ENCODE measurements at places on chromosomes 5 and 9.

GRCh38 chr5:164377746-164378145 is 872.3 kb downstream of the MAT2B start:
- DNase-seq, result no peak

- DNase-seq, result no peak
Measured at GRCh38 chr9:13939701-13940490, 374.0 kb downstream of the NFIB start.

- no peak for DNase-seq
Measured at GRCh38 chr5:180495292-180495691, 1.1 kb downstream of the CNOT6 start.

- DNase-seq, result no peak
Measured at GRCh38 chr5:141602606-141603005, 16.2 kb downstream of the DIAPH1 start.

DNA sequence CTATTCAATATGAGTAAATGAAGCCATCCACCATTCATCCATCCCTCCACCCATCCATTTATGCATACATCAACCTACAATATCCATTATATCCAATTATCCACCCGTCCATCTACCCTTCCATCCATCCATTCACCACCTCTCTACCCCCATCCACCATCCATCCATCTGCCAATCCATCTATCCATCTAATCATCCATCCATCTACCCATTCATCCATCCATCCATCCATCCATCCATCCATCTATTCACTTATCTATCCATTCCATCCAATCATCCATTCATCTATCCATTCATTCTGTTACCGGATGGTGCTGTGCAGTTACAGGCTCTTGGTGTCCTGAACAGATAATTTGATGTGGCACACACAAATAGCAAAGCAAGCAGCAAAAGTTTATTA is 10.7 kb downstream of the PAEP start:
- no peak for DNase-seq

DNA sequence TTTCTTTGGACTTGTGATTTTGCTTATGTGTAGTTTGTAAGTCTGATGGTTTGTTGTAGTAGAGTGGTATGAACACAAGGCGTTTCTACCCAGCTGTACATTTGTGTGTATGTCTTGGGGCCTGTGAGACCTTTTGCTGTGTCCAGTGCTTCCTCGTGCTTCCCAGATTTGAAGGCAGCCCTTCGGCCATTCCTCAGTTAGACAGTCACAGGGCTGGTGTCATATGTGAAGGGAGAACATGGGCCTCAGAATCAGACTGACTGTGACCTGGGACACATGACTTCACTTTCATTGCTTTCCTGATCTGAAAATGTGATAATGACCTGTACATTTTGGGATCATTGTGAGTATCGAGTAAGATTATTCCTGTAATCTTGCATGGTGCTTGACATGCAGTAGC is 140.0 kb downstream of the TRIO start:
- no peak for DNase-seq

DNA sequence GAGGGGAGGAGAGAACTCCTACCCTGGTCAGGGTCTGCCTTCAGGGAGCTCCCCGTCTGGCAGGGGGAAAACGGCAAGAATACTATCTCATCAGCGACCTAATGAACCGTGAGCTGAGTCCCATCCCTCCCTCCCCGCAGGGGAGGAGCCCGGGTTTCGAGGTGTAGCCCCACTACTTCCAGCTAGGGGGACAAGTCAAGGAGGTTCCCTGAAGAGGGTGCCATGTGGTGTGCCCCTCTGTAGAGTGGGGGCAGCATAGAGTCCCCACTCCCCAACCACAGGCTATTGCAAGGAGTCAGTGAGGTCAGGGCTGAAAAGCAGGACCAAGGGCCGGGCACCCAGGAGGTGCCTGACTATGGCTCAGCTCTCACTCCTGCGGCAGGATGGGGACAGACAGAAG is 50.9 kb upstream of the RXRA start:
- DNase-seq, result no peak

- DNase-seq, result no peak
Measured at GRCh38 chr5:156758011-156758791, 91.9 kb upstream of the PPP1R2B start.

DNA sequence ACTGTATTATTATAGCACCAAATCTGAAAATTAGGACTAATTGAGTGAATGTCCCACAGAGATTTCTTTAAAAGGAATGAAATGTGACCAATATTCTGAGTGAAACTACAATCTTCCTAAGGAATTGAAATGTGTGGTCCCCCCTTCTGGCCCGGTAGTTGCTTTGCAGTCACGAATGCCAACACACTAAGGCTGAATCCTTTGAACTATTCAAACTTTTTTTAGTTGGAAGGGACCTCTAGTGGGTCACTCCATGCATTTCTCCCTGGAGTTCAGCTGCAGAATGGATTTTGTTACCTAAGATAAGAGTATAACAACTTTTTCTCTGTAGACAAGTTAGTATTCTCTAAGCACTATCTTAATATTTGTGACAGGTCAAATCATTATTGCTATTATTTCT is 2.8 kb downstream of the CDH6 start:
- peak; percentile 21 for DNase-seq

- DNase-seq, result no peak
Measured at GRCh38 chr9:36470643-36471290, 70.7 kb upstream of the RNF38 start.

DNA sequence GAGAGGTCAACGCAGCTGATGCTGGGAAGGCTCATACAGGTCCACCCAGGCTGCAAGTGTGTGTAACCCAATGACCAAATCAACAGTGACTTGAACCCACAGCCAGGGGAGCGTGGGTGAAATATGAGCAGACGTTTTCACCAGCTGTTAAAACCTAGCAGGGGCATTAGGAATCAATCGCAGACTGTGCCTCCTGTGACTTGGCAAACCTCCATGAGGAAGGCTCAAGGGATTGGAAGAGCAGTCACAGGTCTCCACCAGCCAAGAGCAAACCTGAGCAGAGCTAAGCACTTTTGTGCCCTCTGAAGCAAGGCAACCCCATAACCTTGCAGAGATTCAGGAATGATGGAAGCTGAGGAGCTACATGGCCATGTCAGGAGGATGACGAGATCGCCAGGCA is 25.5 kb downstream of the INSYN2B start:
- DNase-seq, result no peak

GRCh38 chr5:14231890-14232289 is 88.7 kb downstream of the TRIO start:
- no peak for DNase-seq

DNA sequence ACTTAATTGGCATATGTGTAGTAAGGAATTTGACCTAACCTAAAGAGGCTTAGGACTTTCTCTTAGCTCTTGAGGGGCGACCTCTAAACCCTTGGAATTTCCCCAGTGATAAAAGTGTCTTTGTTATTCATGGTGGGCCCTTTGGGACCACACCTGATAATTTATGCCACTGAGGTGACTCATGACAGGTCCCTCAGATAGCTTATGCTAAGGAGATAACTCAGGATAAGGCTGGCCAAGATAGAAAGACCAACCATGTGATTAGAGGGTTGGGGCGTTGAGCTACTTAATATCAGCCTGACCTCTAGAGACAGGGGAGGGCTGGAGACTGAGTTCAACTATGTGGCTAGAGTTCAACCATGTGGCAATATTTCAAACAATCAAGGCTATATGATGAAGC is 218.1 kb downstream of the AP3B1 start:
- DNase-seq, result no peak

- DNase-seq, result no peak
Measured at GRCh38 chr9:35792024-35792813, 828 bp downstream of the NPR2 start.

- DNase-seq, result no peak
Measured at GRCh38 chr5:67693956-67694809, 497.6 kb upstream of the CD180 start.

GRCh38 chr5:114909424-114909823 is 260.3 kb downstream of the TRIM36 start:
- no peak for DNase-seq

DNA sequence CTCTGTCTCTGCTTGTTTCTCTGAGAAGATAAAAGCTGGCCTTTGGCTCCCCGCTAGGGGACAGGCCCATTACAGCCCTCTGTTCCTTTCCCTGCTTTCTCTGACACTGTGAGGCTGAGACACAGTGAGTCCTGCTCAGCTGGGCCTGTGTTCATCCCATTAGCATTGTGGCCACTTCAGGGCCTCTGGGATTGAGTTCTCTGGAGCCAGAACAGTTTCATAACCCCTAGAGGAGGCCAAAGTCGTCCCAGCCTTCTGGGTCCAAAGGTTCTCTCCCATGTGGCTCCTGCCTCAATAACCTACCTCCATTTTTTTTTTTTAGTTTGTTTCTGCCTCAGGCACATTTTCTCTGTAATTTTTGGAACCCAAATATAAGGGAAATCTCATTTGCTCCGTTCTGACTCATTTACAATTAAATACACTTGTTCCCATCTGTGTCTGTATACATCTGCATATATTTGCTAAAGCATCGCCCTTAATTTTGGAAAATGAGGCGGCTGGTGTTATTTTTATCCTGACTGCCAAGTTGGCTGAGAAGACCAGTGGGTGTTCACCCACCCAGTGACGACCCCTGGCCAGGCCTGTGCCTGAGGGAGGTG is 27.3 kb upstream of the CTNNA1 start:
- no peak for DNase-seq

DNA sequence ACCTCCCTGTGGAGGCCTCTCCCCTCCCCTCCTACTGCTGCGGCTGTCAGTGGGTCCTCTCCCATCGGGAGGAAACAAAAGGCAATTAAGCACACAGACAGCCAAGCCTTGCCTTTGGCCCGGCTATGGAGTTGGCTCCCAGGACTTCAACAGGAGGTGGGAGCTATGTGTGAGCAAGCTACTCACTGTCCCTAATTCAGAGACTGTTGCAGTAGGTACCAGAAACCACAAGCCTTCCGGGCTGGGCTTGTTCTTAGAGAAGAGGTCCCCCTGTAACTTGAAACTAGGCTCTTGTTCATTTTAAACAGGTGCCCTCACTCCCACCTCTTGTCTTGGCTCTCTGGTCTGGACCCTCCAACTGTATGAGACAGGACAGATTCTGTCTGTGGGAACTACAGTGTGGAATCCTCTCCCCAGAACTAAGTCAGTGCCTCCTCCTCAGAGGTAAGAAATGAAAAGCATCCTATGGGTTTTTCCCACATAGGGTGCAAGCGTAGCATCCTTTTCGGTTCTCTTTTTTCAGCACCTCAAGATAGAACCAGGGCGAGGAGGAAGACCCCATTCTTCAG is 561.1 kb downstream of the EBF1 start:
- no peak for DNase-seq

DNA sequence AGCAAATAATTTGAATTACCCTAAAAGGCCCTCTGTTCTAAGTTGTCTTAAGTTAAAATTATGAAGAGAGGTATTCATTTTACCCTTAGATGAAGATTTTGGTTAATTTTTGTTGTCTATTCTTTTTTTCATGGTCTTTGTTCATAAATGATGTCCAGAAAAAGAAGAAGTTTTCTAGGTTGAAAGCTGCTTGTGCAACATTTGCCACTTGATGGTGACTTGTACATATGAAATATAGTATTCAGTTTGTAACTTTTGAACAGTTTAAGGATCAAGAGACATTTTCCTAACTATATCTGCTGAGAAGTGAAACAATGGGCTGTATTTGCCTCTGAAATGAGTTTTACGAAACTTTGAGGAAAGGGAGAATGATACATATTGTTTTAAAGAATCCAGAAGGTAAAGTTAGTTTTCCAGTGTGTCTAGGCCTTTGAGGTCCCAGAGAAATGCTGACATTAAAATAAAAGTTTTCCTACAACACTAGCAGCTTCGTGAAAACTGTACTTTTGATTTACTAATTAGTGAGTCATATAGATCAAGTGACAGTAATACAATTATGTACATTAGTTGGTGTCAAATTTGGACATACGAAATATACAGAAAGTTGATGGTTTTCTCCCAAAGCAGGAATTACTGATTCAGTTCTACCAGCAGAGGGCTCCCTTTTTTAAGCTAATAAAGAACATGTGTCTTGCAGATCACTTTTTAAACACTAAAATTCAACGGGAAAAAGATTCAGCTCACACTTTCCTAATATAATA is 70.5 kb downstream of the PIK3R1 start:
- DNase-seq, result no peak

Data from HEK293T (cell line).